ENCODE measurements at places on chromosomes 6 and 20.

GRCh38 chr6:27451660-27452390, 21.1 kb downstream of the ZNF184 start:
- DNase-seq: no peak

DNA sequence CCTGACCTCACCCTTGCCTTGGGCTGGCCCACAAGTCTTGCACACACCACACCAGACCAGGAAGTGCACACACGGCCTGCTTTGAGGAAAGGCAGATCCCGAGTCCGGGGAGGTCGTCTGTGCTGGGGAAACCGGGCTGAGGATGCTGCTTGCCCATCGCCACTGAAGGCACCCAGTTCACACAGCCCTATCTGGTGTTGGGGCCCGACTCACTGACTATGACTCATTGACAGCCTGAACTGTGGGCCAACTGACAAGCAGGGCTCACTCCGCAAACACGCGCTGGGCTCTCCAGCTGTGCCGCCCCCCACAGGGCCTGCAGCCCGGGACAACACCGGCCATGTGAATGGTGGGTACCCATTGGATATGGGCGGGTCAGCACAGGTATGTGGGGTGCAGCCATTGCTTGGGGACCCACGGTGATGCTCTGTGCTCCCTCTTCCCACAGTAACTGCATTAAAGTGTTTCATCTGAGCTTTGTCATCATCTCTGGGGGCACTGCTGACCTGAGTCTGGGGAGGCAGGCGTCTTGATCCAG, 1.6 kb downstream of the SAMD10 start:
- peak; percentile 37 for DNase-seq

GRCh38 chr6:140061110-140062042, 686.9 kb upstream of the CITED2 start:
- DNase-seq: no peak

- DNase-seq: no peak
Observed at GRCh38 chr6:52013035-52013434, 74.4 kb downstream of the PKHD1 start.

DNA sequence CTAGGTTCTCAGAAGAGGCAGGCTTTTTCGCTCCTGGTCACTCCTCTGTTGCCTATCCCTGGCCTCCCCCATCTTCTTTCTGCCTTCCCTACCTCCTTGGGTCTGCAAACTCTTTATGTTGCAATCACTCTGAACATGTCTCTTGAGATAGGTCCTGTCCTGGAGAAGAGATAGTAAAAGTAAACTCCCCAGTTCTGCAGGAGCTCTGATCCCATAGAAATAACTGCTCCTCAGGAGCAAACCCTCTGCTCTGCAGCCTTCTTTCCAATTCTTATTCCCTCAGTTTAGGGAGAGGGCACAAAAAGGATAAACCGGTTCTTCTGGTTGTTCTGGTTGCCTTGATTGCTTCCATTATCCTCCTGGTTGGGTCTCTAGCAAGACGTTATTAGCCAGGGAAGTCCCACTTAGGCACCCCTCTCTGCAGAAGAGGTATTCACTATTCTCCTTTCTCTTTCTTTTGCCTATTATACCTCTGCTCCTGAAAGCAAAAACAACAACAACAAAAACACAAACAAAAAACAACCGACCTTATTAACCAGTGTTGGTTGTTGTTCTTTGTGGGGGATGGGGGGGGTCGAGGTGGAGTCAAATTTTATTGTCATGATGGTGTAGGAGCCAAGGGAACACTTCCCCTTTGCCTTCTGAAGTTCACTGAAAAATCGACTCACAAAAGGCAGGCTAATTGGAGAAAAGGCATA, 973 bp downstream of the TRIM38 start:
- no peak for DNase-seq

DNA sequence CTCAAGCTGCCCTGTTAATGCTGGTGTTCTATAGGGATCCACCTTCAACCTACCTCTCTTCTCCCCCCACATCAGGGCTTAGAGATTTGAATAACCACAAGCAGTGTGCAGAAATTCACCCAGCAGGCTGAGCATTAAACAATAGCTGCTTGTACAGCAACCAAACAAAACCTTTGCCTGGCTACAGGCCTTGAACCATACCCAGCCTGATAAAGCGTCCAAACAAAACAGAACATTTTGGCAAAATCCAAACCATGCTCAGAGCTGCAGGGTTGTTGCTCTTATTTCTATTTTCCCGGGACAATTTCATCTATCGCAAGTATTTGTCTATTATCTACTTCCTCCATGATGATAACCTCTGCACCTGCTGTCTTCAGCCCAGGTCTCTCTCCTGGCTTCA, 142.3 kb downstream of the UNC5CL start:
- DNase-seq: no peak

- no peak for DNase-seq
Observed at GRCh38 chr6:136914947-136915346, 7.2 kb upstream of the SLC35D3 start.

DNA sequence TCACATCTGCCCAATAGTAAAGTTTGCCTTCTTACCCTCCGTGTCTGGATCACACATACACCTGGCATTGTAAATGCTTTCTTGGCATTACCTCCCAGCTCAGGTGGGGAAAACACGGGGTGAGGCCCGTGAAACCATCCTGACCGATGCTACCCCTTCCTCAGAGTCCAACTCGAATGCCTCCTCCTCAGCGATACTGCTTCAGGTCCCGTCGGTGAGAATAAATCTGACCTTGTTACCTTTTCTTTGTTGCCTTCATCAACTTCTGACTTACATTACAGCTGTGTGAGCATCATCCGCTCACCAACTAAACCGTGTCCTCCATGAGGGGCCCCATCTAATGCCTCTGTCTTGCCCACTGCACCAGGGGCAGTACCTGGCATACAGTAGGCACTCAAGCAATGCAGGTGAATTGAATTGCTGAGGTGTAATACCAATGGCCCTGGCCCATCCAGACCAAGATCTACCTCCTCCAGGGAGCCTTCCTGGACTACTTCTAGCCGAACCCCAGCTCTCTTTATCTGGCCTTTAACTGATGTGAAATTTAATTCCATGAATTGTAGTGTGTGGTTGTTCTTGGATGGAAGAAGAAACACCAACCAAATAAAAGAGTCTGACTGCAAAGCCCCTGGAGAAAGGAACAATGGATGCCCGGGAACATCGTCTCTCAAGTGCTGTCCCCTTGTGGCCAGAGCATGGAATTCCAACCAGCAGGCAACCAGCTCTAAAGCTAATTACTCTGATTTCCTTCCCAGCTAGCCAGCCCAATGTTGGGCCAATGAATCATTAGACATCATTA, 141.5 kb downstream of the ANKRD60 start:
- DNase-seq: no peak

DNA sequence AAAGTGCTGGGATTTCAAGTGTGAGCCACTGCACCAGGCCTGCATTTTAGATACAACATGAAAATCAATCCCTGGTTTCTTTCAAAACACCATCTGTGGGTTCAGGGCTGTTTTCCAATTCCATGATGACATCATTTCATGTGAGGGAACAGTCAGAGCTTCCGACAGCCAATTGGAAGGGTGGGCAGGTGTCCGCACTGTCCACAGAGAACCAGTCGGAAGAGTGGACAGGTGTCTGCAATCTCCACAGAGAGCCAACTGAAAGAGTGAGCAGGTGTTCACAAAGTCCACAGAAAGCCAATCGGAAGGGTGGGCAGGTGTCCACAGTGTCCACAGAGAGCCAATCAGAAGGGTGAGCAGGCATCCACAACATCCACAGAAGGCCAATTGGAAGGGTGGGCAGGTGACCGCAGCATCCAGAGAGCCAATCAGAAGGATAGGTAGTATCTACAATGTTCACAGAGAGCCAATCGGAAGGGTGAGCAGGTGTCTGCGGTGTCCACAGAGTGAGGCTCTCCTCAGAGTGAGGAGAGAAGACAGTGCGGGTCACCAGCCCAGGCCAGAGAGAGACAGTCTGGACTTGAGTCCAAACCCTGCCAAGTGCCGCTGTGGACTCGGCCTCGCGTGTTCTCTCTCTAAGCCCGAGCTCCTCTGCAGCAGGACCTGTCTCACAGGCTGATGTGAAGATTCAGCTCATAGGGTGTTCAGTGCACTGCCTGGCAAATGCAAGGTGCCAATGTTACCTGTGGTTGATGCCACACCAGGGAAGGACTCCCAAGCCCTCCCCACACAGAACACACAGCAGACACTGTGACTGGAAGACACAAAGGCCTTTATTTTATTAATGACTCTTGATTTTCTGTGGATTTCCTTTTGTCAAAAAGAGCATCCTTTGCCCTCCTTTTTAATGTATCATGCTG, 57.3 kb downstream of the DLL1 start:
- DNase-seq: no peak

DNA sequence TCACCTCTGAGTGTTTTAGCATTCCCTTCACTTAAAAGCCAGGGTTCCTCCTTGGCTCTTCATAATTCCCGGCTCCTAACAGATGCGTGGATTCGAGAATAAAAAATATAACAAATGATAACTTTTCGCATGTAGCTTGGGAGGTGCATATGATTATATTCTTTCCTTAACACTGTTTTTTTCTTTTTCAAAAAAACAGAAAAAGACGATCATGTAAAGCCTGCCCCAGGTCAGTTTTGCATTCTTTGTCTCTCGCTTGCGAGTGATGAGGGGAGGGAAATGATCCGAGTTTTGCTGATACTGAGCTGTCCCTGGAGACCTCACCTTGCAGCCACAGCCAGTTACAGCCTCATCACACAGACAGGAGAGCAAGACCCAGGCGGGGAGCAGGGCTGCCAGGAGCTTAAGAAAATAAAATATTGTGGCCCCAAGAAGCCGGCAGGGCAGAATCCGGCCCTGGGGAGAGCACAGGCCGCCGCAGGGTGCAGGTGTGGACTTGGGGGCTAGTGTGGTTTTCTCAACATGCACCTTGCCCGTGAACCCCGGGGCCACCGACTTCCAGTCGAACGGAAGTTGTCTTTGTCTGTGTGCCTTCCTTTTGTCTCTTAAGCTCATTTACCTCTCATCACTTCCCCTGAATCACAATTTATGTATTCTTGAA, 301.8 kb downstream of the TAF4 start:
- DNase-seq: no peak

DNA sequence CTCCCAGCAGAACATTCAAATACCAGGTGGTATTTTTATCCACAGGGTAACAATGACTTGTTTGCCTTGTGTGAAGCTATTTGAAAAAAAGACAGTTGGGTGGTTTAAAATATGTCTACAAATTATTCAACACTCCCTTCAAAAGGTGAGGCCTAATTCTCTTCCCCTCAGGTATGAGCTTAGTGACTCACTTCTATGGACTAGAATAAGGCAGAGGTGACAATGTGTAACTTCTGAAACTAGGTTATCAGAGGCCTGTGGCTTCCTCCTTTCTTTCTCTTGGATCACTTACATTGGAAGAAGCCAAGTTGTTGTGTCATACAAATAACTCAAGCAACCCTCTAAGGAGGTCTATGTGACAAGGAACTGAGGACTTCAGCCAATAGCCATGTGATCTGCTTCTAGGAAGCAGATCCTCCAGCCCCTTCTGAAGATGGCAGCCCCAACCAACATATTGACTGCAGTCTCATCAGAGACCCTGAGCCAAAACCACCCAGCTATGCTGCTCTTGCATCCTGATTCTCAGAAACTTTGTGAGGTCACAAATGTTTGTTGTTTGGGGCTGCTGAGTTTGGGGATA, 102.6 kb downstream of the SNAP25 start:
- DNase-seq: no peak

- DNase-seq: no peak
Observed at GRCh38 chr6:113364766-113365165, 492.4 kb upstream of the MARCKS start.

DNA sequence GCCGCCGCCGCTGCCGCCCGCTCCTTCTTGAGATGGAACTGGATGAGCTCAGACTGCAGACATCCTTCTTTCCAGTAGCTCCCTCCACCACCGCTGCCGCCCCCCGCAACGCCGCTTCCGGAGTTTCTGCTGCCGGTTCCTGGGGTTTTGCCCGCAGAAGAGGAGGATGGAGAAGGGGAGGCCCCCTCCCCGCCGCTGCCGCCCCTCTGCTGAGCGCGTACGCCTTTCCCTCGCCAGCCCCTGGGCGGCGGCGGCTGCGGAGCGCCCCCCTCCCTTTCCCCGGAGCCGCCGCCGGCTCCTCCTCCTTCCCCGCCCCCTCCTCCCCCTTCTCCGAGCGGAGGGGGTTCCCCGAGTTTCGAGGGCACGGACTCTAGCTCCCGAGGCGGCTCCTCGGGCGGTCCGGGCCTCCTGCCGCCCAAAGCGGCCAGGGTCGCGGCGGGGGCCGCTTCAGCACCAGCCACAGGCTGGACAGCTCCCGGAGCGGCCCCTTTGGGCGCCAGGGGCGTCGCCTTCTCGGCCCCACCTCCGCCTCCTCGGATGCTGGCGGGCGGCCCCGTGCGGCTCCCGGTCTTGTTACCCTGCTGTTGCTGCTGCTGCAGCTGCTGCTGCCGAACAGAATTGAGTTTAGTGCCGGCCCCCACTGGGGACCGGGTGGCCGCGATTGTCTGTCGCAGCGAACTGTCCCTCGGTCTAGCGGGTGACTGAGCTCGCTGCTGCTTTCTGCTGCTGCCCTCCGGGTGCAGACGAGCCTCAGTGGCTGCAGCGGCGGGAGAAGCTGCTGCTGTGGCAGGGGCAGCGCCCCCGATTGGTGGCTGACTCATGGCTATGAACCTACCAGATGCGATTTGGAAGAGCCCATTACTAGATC, 3.1 kb downstream of the MTCL3 start:
- DNase-seq: no peak

DNA sequence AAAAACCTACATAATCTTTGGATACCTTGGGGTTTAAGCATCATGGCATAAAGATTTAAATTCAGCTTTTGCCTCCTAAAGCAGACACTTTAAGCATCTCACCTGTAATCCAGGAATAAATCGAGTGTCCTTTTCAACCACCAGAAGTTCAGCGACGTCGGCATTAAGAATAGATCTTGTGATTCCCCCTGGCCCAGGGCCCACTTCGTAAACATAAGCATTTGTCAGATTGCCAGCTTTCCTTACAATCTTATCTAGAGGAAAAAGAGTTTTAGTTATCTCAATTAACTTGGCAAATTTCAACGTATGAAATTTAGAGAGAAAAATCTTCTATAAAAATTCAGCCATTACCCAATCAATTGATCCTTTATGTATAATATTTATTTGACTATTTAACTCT, 3.2 kb downstream of the TFB1M start:
- no peak for DNase-seq

- DNase-seq: no peak
Observed at GRCh38 chr6:30160785-30161531, at the start of gene TRIM10. TRIM10 (minus strand) TSS chr6:30161211; CDS start chr6:30160858, 353 bp downstream.

- no peak for DNase-seq
Observed at GRCh38 chr6:154341336-154341735, 15.3 kb downstream of the IPCEF1 start.

DNA sequence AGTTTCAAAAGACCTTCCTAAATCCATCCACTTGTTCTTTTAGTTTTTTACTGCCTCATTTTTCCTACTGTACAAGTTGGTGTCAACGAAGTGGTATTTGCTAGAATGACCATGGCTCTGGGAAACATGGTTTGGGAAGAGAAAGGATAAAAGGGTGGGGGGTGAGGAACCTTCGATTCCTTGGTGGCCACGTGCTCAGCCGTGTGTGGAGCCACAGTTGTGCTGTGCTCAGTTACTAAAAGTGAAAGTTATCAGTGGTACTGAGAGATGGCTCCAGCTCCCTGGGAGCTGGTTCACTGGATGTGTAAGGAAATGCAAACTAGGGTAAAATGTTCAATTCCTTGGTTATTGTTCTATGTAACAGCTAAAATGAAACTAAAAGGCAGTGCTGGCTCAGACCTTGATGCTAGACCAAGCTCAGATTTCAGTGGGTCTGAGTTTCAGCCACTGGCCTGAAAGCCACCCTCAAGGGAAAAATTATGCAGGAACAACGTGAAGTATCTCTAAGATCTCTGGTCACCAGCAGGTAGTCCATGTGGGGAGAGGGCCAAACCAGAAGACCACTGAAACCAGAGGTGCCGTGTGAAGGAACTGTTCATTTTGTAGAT, 7.4 kb upstream of the SLC22A2 start:
- no peak for DNase-seq

- no peak for DNase-seq
Observed at GRCh38 chr20:35059110-35059509, 33.5 kb downstream of the TRPC4AP start.
